ENCODE measurements at places on chromosomes 5 and 9. TPM values are rescaled to one million over a fixed set of nuclear protein-coding genes. Genes with fewer than 3 reads are reported as not detected.
A peak's percentile ranks its signal among the peaks of the same experiment; 100 is the strongest.

GRCh38 chr5:179231309-179231708, 114.0 kb downstream of the ADAMTS2 start:
- no peak overlapping the region for H3K4me3 ChIP-seq
- DNase-seq, result no peak
- no peaks in the 10 kb centered on the region for H3K36me3 ChIP-seq
- no peak overlapping the region for H3K27ac ChIP-seq

GRCh38 chr9:12884736-12885395, 110.0 kb downstream of the LURAP1L start:
- DNase-seq, result no peak
- H3K4me1 ChIP-seq, result no peaks in the 10 kb centered on the region
- no peak overlapping the region for H3K27ac ChIP-seq
- no peaks in the 10 kb centered on the region for H3K27me3 ChIP-seq
- no peak overlapping the region for H3K4me3 ChIP-seq

The GRIN1 gene
- total RNA-seq, result not detected

DNA sequence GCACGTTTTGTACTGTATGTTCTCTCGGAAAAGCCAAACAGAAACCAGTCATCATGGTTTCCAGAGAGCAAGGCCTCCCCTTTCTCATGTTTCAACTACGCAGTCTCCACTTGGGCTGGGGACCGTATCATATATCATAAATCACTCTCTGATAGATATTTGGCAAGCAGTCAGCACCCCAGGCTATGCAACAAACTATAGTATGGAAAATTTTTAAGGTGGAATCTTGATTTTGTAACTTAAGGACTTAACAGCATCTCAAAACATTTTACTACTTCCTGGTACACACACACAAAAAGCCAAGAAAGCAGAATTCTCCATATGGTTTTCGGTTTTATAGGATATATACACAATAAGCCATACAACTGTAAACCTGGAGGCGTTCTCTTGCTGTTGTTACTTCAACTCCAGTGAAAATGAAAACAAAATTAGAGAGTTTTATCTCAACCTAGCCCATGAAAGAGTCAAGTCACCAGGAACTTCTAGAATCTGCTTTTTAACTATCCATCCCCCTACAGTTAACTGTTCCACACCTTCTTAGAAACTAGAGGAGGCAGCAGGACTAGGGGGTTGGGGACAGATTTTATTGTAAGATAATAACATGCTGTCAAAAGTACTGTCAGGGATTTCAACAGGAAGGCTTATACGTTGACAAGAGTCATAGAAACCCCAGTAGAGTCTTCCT, 283.4 kb downstream of the NFIB start:
- no peaks in the 10 kb centered on the region for H3K4me1 ChIP-seq
- H3K36me3 ChIP-seq, result no peaks in the 10 kb centered on the region
- no peak overlapping the region for H3K4me3 ChIP-seq
- H3K27me3 ChIP-seq, result no peaks in the 10 kb centered on the region
- no peak for DNase-seq
- no peak overlapping the region for H3K27ac ChIP-seq

- no peak for DNase-seq
- no peaks in the 10 kb centered on the region for H3K27me3 ChIP-seq
- no peak overlapping the region for H3K4me3 ChIP-seq
- H3K36me3 ChIP-seq, result peaks cover 11% of the 10 kb centered on the region
- H3K4me1 ChIP-seq, result peaks cover 9% of the 10 kb centered on the region
Measured at GRCh38 chr5:97121848-97122247, 20.6 kb downstream of the LIX1 start.

The PAEP gene
- total RNA-seq, result not detected

DNA sequence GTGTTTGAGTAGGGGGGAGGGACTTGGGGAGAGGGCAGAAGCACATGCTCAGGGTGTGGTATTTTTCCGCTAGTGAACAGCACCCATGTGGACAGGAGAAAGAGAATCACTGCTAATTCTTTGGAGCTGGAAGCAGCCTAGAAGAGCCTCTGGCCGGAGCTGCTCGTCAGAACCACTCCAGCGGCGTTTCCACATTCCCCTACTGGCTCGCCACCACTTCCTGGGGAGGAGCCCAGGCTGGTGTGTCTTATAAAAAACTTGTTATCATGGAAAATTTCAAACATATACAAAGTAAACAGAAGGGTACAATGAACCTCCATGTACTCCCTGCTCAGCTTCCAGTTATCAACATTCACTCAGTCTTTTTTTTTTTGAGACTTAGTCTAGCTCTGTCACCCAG, 26.7 kb downstream of the LHX2 start:
- H3K4me1 ChIP-seq, result peaks cover 17% of the 10 kb centered on the region
- DNase-seq, result no peak
- no peak overlapping the region for H3K4me3 ChIP-seq
- H3K27ac ChIP-seq, result no peak overlapping the region
- no peaks in the 10 kb centered on the region for H3K36me3 ChIP-seq

DNA sequence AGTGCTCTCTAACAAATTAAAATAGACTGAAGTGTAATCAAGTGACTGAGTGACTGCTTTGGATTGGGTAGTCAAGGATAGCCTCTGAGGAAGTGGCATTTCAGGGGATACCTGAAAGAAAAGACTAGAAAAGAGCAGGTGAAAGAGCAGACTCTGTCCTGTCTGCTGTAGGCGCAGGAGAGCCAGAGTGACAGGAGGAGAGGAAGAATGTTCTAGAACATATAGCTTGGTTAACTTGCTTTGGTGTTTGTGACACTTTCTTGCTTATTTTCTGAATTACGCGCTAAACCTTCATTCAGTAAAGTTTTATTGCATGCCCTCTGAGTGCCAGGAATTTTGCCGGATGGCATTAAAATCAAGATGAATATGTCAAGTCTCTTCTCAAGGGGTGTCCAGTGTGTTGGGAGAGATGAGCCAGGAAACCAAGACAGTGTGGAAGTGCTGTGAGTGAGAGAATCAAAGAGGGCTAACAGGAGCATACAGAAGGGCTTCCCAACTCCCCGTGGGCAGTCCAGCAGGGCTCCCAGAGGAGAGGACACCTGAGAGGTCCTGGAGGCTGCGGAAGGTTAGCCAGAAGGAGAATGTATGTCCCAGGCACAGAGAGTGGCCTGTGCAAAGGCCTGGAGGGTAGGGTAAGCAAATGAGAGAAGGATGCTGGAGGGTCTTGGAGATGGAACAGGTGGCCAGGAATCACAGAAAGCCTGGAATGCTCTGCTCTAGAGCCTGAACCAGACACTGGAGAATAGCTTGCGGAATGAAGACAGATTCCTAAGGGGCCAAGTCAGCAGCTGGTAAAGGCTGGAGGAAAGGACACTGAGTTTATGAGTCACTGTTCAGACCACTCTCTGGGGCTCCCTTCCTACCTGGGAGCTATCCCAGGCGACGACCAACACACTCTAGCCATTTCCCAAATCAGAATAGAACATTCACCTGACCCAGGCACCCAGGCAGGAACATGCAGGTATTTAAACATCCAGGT, 59.3 kb downstream of the SLC22A5 start:
- no peaks in the 10 kb centered on the region for H3K27me3 ChIP-seq
- H3K36me3 ChIP-seq, result no peaks in the 10 kb centered on the region
- H3K27ac ChIP-seq, result peak overlapping the region; percentile 94
- H3K4me3 ChIP-seq, result no peak overlapping the region

The TAF1L gene
- not detected for total RNA-seq

DNA sequence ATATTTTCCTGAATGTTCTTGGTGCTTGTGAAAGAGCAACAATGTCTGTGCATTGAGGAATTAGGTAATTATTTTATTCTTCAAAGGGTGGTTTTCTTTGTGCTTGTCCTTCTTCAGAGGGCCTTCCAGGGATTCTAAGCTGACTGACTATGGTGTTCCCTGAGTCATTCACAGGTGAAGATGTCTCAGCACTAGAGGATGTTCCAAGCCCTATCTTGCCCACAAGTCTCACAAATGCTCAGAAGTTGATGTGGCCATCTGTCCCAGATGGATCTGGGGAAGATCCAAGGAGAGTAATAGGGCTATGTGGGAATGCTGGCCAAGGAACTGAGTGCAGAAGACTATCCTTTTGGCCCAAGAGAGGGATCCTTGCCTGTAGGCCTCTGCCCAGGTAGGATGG, 120.9 kb downstream of the ADAMTSL1 start:
- no peaks in the 10 kb centered on the region for H3K27me3 ChIP-seq
- no peak overlapping the region for H3K4me3 ChIP-seq
- no peaks in the 10 kb centered on the region for H3K36me3 ChIP-seq
- H3K4me1 ChIP-seq, result no peaks in the 10 kb centered on the region

DNA sequence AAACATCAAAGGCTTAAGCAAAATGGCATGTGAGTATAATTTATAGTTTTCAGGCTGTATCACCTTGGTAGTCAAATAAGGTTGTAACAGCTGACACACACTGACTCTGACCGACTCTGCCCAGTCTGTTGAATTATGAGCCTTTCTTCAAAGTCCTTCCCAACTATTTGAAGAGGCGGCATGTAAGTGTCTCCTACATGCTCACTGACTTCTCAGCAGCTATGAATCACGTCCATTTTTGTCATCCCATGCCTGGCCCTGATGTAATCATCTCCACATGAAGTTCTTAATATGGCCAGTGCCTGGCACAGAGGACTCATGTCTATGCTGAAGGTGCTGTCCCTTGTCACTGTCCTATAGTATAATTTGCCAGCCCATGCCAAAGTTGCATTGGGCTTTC, 5.1 kb upstream of the PTBP3 start:
- no peaks in the 10 kb centered on the region for H3K27me3 ChIP-seq
- H3K4me3 ChIP-seq, result no peak overlapping the region
- DNase-seq, result no peak

The SGCD gene
- total RNA-seq, result not detected

The DNAH5 gene
- total RNA-seq, result not detected

The CMBL gene
- total RNA-seq, result not detected

GRCh38 chr9:131700765-131701435, 39.0 kb downstream of the RAPGEF1 start:
- H3K27ac ChIP-seq, result peak overlapping the region; percentile 4
- no peak for DNase-seq
- H3K4me3 ChIP-seq, result no peak overlapping the region
- H3K4me1 ChIP-seq, result peaks cover 83% of the 10 kb centered on the region

DNA sequence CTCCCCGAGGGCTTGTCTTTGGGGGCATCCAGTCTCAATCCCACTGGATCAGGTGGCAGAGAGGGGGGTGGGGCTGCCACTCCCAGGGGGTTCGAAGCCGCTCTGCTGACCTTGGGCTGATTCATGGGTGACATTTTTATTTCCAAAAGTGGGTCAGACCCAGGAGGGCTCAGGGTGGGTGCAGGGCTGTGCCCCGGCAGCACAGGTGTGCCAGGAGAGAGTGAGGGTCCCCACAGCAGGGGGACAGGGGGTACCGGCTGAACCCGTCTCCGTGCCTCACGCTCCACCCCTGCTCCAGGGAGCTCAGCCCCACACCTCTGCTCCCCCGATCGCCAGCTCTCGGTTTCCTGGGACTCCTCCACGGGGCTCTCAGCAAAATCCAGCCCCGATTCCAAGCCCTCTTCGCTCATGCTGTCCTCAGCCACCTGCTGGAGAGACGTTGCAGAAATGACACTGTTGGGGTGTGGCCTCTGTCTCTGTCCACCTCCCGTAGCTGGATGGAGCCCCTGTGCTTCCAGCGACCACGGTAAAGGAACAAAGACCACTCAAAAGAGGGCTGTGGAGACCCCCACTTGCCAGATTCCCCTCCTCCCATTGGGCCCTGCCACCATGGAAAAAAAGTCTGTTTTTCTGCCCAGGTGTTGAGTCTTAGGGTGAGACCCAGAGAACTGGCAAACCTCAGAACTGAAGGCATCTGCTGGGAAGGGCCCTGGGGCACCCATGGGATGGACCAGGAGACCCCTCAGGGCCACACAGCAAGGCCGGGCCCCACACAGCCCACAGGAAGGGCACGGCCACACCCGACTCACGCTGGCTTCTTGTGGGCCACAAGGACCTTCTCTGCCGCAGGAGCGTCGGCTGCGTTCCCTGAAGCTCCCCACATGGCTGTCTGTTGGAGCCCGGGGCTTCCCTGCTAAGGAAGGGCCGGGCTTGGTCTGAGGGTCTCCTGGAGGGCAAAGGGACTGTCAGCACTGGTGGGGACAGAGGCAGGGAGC, 10.6 kb upstream of the QSOX2 start:
- H3K27ac ChIP-seq, result no peak overlapping the region
- no peaks in the 10 kb centered on the region for H3K27me3 ChIP-seq
- no peaks in the 10 kb centered on the region for H3K4me1 ChIP-seq
- no peak for DNase-seq

DNA sequence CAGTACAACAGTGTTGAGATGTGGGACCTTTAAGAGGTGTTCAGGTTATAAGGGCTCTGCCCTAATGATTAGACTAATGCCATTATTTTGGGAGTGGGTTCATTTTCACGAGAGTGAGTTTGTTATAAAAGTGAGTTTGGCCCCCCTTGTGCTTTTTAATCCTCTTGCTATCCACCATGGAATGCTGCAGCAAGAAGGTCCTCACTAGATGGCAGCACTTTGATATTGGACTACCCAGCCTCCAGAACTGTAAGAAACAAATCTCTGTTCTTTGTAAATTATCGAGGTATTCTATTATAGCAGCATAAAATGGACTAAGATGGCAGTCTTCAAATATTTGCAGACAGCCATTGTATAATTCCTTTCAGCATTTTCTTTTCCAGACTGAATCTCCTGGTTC, 212.4 kb downstream of the LRRC70 start:
- DNase-seq, result no peak
- no peak overlapping the region for H3K27ac ChIP-seq
- H3K27me3 ChIP-seq, result no peaks in the 10 kb centered on the region
- H3K4me3 ChIP-seq, result no peak overlapping the region
- H3K4me1 ChIP-seq, result no peaks in the 10 kb centered on the region

The C9orf50 gene
- total RNA-seq, result not detected

- H3K4me1 ChIP-seq, result no peaks in the 10 kb centered on the region
- H3K36me3 ChIP-seq, result no peaks in the 10 kb centered on the region
- no peak overlapping the region for H3K27ac ChIP-seq
- DNase-seq, result no peak
- H3K27me3 ChIP-seq, result no peaks in the 10 kb centered on the region
Measured at GRCh38 chr5:20537911-20538703, 550.1 kb upstream of the CDH18 start.

DNA sequence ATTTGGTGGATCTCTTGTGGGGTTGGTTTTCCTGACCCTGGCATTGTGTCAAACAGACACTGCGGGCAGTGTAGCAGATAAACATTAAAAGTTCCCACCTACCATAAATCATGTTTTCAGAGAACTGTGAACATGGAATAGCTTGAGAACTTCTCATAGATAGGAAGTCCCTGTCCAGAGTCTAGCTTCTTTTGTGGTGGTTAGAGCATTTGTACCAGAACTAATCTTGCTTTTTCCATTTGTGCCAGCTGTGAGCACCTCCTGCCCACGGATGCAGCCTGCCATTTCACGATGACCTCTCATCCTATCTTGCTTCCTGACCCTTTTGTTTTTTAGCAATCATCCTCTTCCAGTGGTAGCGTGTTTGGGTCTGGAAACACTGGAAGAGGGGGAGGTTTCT, 61.4 kb downstream of the FAM78A start:
- H3K27me3 ChIP-seq, result no peaks in the 10 kb centered on the region
- no peak overlapping the region for H3K4me3 ChIP-seq
- no peak for DNase-seq
- no peak overlapping the region for H3K27ac ChIP-seq
